ENCODE measurements at places on chromosomes 12 and 14.

DNA sequence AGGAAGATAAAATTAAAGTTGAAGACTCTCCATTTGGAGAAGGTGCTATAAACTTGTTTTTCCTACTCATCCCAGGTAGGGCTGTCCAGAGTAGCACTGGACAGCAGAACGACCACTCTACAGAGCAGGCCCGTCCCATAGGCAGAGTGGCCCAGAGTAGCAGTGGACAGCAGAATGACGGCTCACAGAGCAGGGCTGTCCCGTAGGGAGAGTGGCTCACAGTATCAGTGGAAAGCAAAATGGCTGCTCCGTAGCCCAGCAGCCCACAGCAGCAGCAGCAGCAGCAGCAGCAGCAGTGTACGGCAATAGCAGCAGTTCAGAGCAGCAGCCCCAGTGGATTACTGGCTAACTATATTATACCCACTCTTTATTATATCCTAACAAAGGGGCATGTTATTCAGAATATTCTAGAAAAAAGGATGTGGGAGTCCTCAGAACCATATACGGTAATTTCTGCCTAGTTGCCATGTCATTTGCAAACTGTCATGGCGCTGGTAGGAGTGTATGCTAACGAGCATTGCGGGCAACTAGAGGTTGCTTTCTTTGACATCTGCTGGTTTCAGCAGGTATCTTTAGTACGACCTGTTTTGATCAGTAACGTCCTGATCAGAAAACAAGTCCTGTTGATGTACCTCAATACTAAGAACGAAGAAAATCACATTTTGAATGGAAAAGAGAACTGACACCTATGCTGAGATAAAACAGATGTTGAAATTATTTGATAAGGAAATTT is 567.3 kb downstream of the SLC16A7 start:
- no peak overlapping the region for H3K27ac ChIP-seq
- no peak overlapping the region for H3K4me3 ChIP-seq
- DNase-seq: no peak
- H3K27me3 ChIP-seq: no peaks in the 10 kb centered on the region

- no peak for DNase-seq
- H3K36me3 ChIP-seq: no peaks in the 10 kb centered on the region
- H3K27ac ChIP-seq: no peak overlapping the region
- no peak overlapping the region for H3K4me3 ChIP-seq
Measured at GRCh38 chr12:31750747-31751039, 21.9 kb upstream of the AMN1 start.

GRCh38 chr12:25054076-25054782 is 105.3 kb upstream of the BCAT1 start:
- H3K36me3 ChIP-seq: peaks cover 3% of the 10 kb centered on the region
- H3K4me1 ChIP-seq: peaks cover 50% of the 10 kb centered on the region
- DNase-seq: peak; percentile 54
- peak overlapping the region; percentile 87 for H3K4me3 ChIP-seq

- no peak overlapping the region for H3K4me3 ChIP-seq
- no peak for DNase-seq
- peaks cover 4% of the 10 kb centered on the region for H3K4me1 ChIP-seq
- H3K36me3 ChIP-seq: peaks cover 13% of the 10 kb centered on the region
- no peak overlapping the region for H3K27ac ChIP-seq
Measured at GRCh38 chr14:72498646-72499045, 395.3 kb downstream of the DPF3 start.

- no peaks in the 10 kb centered on the region for H3K4me1 ChIP-seq
- no peak for DNase-seq
Measured at GRCh38 chr12:78406213-78406612, 458.4 kb upstream of the SYT1 start.

- H3K4me3 ChIP-seq: no peak overlapping the region
- H3K27me3 ChIP-seq: peaks cover 16% of the 10 kb centered on the region
- H3K27ac ChIP-seq: no peak overlapping the region
Measured at GRCh38 chr12:7612851-7613250, 52.9 kb downstream of the APOBEC1 start.

- peaks cover 18% of the 10 kb centered on the region for H3K4me1 ChIP-seq
- DNase-seq: peak; percentile 78
- H3K36me3 ChIP-seq: no peaks in the 10 kb centered on the region
- H3K4me3 ChIP-seq: peak overlapping the region; percentile 72
- H3K27me3 ChIP-seq: peaks cover 42% of the 10 kb centered on the region
- H3K27ac ChIP-seq: peak overlapping the region; percentile 22
Measured at GRCh38 chr14:61188978-61189808, 91.9 kb downstream of the TMEM30B start.

- DNase-seq: no peak
- no peaks in the 10 kb centered on the region for H3K36me3 ChIP-seq
- H3K27me3 ChIP-seq: no peaks in the 10 kb centered on the region
- H3K4me3 ChIP-seq: no peak overlapping the region
- H3K27ac ChIP-seq: no peak overlapping the region
- H3K4me1 ChIP-seq: no peaks in the 10 kb centered on the region
Measured at GRCh38 chr12:70556179-70556869, 80.9 kb downstream of the PTPRB start.

DNA sequence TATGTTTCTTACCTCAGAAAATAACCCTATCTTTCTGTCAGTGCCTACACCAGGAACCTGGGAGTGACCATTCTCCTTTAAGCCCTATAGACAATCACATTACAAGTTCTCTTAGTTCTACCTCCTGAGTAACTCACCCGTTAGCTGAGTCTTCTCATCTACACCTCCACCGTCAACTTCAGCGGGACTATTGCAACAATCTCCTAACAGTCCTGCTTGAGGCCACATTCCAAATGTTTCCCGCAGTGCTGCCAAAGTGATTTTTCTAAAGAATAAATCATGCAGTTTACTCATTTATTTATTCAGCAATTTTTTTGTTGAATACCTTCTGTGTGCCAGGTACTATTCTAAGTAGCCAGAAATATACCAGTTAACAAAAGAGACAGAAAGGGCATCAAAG is 285.0 kb upstream of the GRIP1 start:
- H3K27me3 ChIP-seq: peaks cover 9% of the 10 kb centered on the region
- H3K4me3 ChIP-seq: no peak overlapping the region
- H3K36me3 ChIP-seq: no peaks in the 10 kb centered on the region
- H3K4me1 ChIP-seq: peaks cover 9% of the 10 kb centered on the region
- H3K27ac ChIP-seq: no peak overlapping the region
- no peak for DNase-seq

DNA sequence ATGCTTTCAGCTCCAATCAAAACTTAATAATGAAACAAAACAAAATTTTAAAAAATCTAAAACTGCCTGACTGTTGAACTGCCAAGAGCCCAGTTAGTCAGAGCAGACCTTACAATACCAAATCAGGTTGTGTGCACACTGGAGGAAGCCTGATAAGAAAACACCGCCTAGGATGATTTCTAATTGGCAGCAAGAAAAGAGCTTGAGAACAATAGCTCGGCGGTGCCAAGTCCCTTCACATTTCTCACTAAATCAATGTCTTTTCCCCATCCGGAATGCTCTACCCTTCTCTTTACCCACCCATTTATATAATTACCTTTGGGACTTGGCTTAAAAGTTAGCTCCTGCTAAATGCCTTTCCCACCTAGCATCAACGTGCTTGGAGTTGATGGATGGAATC is 256.7 kb downstream of the C12orf75 start:
- H3K27me3 ChIP-seq: peaks cover 4% of the 10 kb centered on the region
- H3K4me1 ChIP-seq: no peaks in the 10 kb centered on the region
- H3K36me3 ChIP-seq: no peaks in the 10 kb centered on the region
- no peak overlapping the region for H3K4me3 ChIP-seq

- H3K36me3 ChIP-seq: peaks cover 16% of the 10 kb centered on the region
- H3K27me3 ChIP-seq: no peaks in the 10 kb centered on the region
- no peak overlapping the region for H3K4me3 ChIP-seq
- peaks cover 4% of the 10 kb centered on the region for H3K4me1 ChIP-seq
- no peak for DNase-seq
Measured at GRCh38 chr12:56230432-56231183, 757 bp downstream of the SLC39A5 start.

DNA sequence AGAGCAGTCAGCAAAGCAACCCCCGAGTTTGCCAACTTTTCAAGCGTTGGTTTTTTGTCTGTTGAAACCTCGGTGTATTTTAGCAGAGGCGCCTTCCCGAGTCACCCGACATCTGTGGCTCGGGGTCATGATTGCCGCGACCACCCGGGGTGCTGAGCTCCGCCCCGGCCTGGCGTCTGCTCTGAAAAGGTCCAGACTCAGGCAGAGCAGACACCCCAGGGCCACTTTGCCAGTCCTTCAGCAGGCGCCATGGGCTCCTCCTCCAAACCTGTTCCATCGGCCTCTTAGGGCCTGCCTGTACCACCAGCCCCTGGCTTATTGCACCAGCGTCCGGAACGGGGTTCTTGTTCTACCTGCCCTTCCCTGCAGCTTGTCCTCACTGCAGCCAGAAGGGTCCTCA is 19.1 kb downstream of the ANKRD9 start:
- H3K36me3 ChIP-seq: no peaks in the 10 kb centered on the region
- no peaks in the 10 kb centered on the region for H3K4me1 ChIP-seq
- DNase-seq: no peak
- H3K27ac ChIP-seq: no peak overlapping the region
- no peaks in the 10 kb centered on the region for H3K27me3 ChIP-seq

DNA sequence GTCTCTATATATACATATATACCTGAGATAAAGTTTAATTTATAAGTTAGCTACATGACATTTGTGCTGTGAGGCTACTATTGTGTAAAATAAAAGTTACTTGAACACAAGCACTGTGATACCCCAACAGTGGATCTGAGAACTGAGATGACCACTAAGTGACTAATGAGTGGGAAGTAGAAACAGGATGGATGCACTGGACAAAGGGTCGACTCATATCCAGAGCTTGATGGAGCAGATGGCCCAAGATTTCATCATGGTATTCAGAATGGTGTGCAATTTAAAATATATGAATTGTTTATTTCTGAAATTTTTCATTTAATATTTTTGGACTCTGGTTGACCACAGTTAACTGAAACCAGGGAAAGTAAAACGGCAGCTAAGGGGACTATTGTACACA is 908.6 kb upstream of the MDGA2 start:
- no peak overlapping the region for H3K4me3 ChIP-seq
- no peak for DNase-seq
- H3K27me3 ChIP-seq: no peaks in the 10 kb centered on the region
- H3K27ac ChIP-seq: no peak overlapping the region
- no peaks in the 10 kb centered on the region for H3K36me3 ChIP-seq

DNA sequence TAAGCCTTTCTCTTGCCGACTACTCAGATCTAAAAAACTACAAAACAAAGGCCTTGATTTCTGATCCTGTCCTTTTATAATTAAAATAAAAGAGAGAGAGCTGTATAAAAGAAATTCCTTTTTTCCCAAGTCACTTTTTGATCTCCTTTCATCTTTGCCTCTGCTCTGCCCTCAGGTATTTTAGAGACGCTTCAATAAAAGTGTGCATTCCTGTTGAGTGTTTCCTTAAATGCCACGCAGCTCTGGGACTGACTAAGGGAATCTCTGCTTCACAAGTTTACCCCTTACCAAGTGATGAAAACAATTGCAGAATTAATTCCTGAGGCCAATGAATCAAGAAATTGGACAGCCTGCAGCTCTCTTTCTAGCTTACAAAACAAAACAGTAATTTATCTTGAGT is 1109.8 kb downstream of the TMTC2 start:
- H3K36me3 ChIP-seq: no peaks in the 10 kb centered on the region
- no peak overlapping the region for H3K27ac ChIP-seq
- H3K4me1 ChIP-seq: no peaks in the 10 kb centered on the region
- no peak for DNase-seq
- H3K27me3 ChIP-seq: no peaks in the 10 kb centered on the region

DNA sequence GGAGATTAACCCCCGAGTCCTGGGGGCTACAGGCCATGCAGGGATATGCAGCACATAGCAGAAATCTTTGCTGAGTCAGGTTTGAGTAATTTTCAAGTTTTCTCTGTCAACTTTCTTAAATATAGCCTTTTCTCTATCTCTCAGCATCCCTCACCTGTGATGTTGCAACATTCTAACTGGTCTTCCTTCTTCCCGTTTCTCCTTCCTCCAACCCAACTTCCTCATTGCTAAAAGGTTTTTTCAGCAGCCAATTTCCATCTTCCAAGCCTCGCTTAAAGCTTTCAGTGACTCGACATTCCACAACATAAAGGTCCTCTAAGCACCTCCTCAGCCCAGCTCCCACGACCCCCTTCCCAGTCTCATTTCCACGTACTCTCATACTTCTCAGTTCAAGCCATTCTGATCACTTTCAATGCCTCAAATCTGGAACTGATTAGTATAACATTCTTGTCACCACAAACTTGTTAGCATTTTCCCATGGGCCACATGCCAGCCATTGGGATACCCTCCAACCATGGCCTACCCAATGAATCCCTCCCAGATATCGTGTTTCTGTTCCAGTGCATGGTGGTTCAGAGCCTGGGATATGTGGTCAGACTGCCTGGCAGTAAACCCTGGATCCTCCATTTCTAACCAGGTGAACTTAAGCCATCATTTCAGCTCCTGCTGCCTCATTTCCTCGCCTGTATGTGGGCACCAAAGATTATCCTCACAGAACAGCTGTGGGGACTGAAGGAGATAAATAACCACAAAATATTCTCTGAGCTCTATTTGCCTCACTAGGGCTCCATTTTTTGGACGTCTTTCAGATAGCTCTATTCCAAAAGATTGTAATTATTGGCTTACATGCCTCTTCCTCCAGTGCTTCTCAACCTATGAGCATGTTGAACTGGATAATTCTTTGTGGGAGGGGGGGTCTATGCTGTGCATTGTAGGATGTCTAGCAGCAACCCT is 65.8 kb downstream of the KCNK10 start:
- H3K4me3 ChIP-seq: no peak overlapping the region
- H3K36me3 ChIP-seq: no peaks in the 10 kb centered on the region
- no peak for DNase-seq
- H3K27ac ChIP-seq: no peak overlapping the region
- no peaks in the 10 kb centered on the region for H3K4me1 ChIP-seq

- H3K27me3 ChIP-seq: no peaks in the 10 kb centered on the region
- no peaks in the 10 kb centered on the region for H3K4me1 ChIP-seq
- H3K36me3 ChIP-seq: no peaks in the 10 kb centered on the region
Measured at GRCh38 chr14:94992046-94992445, 165.3 kb downstream of the DICER1 start.

DNA sequence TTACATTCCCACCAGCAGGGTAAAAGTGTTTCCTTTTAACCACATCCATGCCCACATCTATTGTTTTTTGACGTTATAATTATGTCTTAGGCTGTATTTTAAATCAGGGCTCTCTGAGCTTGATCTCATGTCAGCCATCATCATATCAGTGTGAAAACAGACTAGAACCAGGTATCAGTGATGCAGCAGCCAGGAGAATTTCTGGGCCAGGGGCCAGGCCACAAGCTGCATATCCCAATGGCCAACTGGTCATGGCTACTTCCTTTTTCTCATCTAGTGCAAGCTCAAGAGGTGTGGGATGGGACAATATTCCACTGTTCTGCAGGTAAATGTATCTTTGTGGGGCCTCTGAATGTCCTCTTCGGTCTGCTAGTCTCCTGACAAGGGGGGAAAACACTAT is 125.1 kb downstream of the CRADD start:
- no peak overlapping the region for H3K4me3 ChIP-seq
- no peak overlapping the region for H3K27ac ChIP-seq
- peaks cover 5% of the 10 kb centered on the region for H3K36me3 ChIP-seq
- H3K27me3 ChIP-seq: no peaks in the 10 kb centered on the region

DNA sequence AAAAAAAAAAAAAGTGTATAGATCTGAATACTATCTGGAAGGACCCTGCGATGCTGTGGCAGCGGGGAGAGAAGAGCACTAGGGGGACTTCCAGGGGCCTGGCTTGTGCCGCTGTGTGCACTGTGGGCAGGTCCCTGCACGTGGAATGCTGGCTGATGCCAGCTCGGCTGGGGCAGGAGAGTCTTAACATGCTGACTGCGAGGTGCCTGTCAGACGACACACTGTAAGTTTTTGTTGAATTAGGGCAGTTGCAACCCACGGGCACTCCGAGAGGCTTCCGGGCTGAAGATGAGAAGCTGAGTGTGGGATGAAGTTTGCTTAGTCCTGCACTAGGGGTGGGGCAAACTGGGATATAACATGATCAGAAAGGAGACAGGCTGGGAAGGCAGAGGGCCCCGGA is 10.7 kb downstream of the GLT1D1 start:
- H3K4me3 ChIP-seq: no peak overlapping the region
- peaks cover 5% of the 10 kb centered on the region for H3K4me1 ChIP-seq
- H3K27ac ChIP-seq: no peak overlapping the region
- H3K36me3 ChIP-seq: no peaks in the 10 kb centered on the region

Data from activated CD4-positive, alpha-beta T cell treated with anti-CD3 and anti-CD28 coated beads, Interleukin-2, amount 10 ng/mL, durations not matched to agents 24 days and 14 days (primary cell).